ENCODE measurements at places on chromosomes 2 and 18.

DNA sequence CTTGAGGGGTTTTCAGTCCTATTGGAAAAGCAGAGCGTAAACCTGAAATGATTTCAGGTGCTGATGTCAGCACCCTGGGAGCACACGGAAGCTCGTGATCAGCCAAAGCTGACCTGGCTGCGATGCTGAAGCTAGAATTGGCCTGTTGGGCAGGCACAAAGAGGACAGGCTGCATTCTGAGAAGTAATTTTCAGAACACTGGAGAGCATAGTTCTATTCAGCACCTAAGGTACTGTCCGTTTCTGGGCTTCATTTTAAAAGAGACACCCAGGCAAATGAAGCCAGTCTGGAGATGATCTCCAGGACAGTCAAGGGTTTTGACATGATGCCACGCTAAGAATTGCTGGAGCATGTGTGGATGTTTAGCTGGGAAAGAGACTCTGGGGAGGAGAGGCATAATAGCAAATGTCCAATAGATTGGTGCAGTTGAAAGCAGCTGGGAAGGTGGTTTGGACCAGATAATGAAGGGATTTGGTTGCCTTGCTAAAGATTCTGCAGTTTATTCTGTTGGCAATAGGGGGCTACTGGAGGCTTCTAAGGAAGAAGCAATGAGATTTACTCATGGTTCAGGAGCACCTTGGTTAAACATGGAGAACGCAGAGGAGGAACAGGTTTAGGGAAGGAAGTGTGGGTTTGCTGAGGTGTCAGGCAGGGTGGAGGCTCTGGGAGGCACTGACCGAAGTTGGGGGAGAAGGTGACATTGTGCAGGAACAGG lies 86.6 kb downstream of the ACOXL start:
- DNase-seq, result no peak

GRCh38 chr2:191029280-191029950 lies 15.4 kb upstream of the STAT1 start:
- DNase-seq, result no peak

- DNase-seq, result no peak
These were observed 87.7 kb downstream of the GATA6 start for GRCh38 chr18:22257022-22257543.

DNA sequence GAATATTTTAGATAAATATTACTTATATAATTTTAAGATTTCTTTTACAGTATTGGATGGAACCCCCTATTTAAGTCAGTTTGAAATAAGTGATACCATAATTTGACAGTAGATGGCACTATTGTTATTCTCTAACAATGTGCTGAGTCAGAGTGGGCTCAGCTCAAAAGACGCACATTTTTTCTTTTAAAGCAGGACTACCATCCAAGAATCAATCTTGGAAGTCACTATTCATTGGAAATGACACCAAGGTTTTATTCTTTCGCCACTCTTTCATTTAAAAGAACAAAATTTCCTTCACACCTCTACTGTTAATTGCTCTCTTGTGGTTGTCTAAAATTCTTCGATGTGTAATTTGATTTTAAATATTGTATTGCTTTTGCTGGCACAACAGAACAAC lies 32.6 kb upstream of the SPAG16 start:
- DNase-seq, result no peak

GRCh38 chr2:212142631-212143030 lies 396.0 kb downstream of the ERBB4 start:
- no peak for DNase-seq

All from stimulated activated CD8-positive, alpha-beta memory T cell treated with anti-CD3 and anti-CD28 coated beads, Interleukin-15, amount 100 ng/mL, for 24 hours (primary cell).